ENCODE measurements at places on chromosomes 16 and 17. TPM values are rescaled to one million over a fixed set of nuclear protein-coding genes. Genes with fewer than 3 reads are reported as not detected.
A peak's percentile ranks its signal among the peaks of the same experiment; 100 is the strongest.

UBE2O gene
- total RNA-seq: 22.3 TPM

CBX8 gene
- total RNA-seq: 12.6 TPM

- no peak for DNase-seq
- H3K27ac ChIP-seq: no peak overlapping the region
- H3K36me3 ChIP-seq: no peaks in the 10 kb centered on the region
- H3K27me3 ChIP-seq: peaks cover 13% of the 10 kb centered on the region
- no peak overlapping the region for H3K4me3 ChIP-seq
- H3K4me1 ChIP-seq: peaks cover 8% of the 10 kb centered on the region
Measured at GRCh38 chr16:23301251-23302044, 654 bp upstream of the SCNN1B start.

DNA sequence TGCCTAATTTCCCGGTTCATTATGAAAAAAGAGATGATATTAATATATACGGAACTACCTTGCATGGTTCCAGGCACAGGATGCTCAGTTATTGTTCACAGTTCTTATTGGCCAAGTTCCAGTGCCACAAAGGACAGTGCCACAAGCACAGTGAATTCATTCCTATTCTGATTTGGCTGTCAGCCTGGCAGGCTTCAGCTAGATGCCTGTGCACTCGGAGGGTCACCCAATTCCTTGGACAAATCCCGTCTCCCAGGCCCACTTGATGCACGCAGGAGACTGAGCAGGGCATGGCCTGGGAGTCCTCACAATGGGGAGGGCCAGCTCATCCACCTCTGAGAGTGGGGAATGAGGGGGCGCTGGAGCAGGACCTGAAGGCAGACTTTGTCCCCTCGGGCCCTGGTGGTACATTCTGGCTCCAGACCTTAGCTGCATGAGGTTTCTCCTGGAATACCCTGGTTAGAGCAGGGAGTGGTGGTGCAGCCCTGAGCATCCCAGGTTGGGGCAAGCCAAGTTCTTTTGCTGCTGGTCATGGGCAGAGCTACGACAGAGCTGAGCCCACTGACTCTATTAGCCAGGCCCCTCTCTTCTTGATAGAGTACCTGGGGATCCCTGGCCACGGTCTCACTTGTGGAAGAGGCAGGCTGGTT, 41.4 kb downstream of the MIS12 start:
- DNase-seq: no peak
- peaks cover 7% of the 10 kb centered on the region for H3K27me3 ChIP-seq
- H3K4me3 ChIP-seq: no peak overlapping the region
- H3K4me1 ChIP-seq: peaks cover 21% of the 10 kb centered on the region
- no peaks in the 10 kb centered on the region for H3K36me3 ChIP-seq

- H3K36me3 ChIP-seq: no peaks in the 10 kb centered on the region
- no peak overlapping the region for H3K27ac ChIP-seq
- H3K4me3 ChIP-seq: no peak overlapping the region
- peaks cover 14% of the 10 kb centered on the region for H3K27me3 ChIP-seq
Measured at GRCh38 chr17:72191921-72192799, 71.3 kb downstream of the SOX9 start.

DNA sequence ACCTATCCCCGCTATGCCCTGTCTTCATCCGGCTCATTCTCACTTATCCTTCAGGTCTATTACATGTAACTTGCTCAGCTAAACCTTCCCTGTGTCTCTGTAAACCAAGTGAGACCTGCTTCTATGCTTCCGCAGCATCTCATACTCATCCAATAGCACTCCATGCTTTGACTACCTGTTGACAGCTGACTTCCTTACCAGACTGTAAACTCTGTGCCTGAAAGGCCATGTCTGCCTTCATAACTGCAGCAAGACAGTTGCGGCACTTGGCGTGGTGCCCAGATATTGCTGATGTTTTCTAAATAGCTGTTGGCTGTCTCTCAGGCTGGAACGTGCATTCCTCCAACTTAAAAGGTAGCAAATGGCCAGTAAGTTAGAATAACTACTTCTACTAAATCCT, 1.8 kb upstream of the OR1E1 start:
- no peaks in the 10 kb centered on the region for H3K27me3 ChIP-seq
- H3K4me3 ChIP-seq: no peak overlapping the region
- H3K27ac ChIP-seq: no peak overlapping the region
- no peaks in the 10 kb centered on the region for H3K4me1 ChIP-seq
- H3K36me3 ChIP-seq: no peaks in the 10 kb centered on the region

- no peaks in the 10 kb centered on the region for H3K36me3 ChIP-seq
- H3K27ac ChIP-seq: no peak overlapping the region
- H3K4me1 ChIP-seq: no peaks in the 10 kb centered on the region
- H3K4me3 ChIP-seq: no peak overlapping the region
- no peak for DNase-seq
Measured at GRCh38 chr17:34606763-34607162, 27.4 kb downstream of the TMEM132E start.

DNA sequence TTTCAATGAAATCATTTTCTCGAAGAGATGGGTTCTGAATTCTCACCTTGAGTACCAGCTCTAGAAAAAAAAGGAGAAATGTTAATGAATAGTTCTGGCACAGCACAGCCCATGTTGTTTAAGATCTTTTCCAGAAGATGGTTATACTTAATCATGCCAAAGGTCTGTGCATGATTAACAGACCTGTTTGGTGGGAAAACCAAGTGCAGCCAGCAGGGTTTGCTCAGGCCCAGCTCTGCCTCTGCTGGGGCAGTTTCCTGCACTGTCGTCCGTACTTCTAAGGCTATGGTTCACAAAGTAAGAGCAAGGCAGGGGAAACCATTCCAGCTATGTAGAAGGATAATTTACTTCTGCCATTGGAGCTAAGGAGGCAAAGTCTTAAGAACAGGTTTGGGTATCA, 10.7 kb downstream of the ANKRD40 start:
- H3K36me3 ChIP-seq: peaks cover 41% of the 10 kb centered on the region
- no peak overlapping the region for H3K4me3 ChIP-seq
- no peak overlapping the region for H3K27ac ChIP-seq
- no peak for DNase-seq
- H3K27me3 ChIP-seq: no peaks in the 10 kb centered on the region
- peaks cover 38% of the 10 kb centered on the region for H3K4me1 ChIP-seq

GRCh38 chr16:88983165-88983564, 6.2 kb upstream of the CBFA2T3 start:
- H3K36me3 ChIP-seq: no peaks in the 10 kb centered on the region
- H3K4me1 ChIP-seq: no peaks in the 10 kb centered on the region
- H3K27ac ChIP-seq: no peak overlapping the region
- DNase-seq: no peak
- H3K4me3 ChIP-seq: no peak overlapping the region

- H3K4me1 ChIP-seq: peaks cover 56% of the 10 kb centered on the region
- H3K4me3 ChIP-seq: peak overlapping the region; percentile 23
- H3K27me3 ChIP-seq: peaks cover 5% of the 10 kb centered on the region
- DNase-seq: peak; percentile 40
Measured at GRCh38 chr16:1158456-1159324, 5.8 kb downstream of the CACNA1H start.
